ENCODE measurements at places on chromosomes 7 and 10.

DNA sequence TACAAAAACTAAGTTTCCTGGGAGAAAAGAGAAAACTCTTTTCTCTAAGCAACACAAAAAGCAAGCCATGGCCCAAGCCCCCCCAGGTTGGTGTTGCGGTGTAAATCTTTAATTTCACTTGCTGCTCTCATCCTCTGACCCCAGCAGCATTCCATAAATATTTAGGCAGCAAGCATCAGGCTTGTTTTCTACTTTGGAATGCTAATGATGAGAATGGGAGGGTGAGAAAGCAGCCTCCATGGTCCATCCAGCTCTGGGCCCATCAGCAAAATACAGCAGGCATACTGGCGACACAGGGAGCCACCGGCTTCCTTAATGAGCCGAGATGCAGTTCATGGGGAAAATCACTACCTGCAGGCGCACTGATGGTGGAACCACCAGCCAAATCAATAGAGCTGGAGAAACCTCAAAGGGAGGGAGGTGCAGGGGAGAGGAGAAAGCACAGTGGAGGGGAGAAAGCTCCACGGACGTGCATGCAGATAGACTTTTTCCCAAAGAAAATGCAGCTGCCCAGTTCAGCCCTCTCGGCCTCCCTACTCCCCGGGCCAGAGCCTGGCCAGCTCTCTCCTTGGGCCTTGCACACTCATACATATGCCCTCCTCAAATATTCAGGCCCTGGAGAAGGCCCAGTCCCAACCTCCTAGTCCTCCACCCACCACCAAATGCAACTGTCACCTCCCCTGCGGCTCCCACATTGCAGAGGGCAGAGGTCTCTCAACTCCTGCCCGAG lies 131.9 kb downstream of the GRID1 start:
- no peak for DNase-seq

DNA sequence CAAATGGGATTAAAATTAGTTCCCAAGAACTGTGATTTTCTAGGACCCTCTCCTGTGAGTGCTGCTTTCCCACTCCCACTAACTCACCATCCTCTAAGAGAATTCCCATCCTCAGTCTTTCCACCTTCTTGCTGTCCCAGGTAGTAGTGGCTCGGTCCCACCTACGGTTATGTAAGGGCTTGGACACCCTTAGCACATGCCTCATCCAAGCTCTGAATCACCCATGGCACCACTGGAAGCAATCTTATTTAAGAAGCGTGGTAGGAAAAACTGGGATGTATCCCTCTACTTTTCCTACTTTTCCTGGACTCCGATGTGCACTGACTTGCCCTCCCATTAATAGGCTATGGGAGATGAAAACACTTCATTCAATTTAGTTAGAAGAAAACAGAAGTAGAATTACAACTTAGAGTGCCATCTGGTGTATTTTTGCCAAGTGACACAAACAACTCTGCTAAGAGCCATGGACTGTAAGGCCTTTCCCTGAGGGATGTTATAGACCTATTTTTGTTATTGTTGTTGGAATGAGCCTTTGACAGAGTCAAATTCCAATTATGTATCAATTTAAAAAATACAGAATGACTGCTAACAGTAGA lies 13.7 kb upstream of the ANKRD22 start:
- no peak for DNase-seq

- DNase-seq, result no peak
Measured at GRCh38 chr7:21412410-21412851, 15.5 kb upstream of the SP4 start.

- DNase-seq, result peak; percentile 80
Measured at GRCh38 chr10:79148452-79149344, 79.9 kb downstream of the ZMIZ1 start.
